ENCODE measurements at places on chromosomes 3 and 15.

DNA sequence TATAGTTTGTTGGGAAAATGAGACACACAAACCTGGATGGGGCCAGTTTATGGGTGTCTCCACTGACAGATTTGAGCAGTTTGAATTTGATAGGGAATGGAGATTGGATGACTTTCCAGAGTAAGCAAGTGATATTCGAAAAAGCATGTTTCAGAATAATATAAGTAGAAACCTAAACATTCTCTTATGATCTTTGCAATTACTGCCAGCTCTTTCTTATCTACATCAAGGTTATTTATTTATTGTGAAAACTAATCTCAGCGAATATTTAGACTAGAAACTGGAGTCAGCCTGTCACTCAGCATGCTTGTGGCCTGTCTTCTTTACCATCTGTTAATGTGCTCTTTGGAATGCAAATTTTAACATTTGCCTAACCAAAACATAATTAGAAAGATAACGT is 57.8 kb upstream of the SPPL2A start:
- DNase-seq = no peak

- no peak for DNase-seq
These were observed 25.7 kb downstream of the EEFSEC start for GRCh38 chr3:128178782-128179483.

DNA sequence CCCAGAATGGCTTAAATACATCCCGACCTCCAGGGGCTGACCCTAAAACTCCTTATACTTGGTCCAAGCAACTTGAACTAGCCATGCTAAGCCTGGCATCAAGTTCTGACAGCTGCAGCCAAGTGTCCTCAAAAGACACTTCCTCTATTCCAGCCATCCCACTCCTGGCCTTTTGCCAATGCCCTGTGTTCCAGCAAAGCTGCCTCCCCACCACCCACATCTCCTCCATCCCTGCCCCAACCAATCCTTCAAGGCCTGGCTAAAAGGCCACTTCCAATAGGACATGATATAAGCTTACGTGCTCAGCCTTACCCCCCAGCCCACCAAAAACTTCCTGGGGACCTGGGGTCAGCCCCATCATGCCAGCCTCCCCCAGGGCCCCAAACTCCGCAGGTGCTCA is 40.9 kb downstream of the SEMA3G start:
- DNase-seq = no peak

GRCh38 chr3:4508048-4508981 is 15.2 kb downstream of the ITPR1 start:
- DNase-seq = no peak

GRCh38 chr3:14823910-14824629 is 5.3 kb downstream of the FGD5 start:
- DNase-seq = no peak

- no peak for DNase-seq
These were observed 27.1 kb upstream of the CSPG4 start for GRCh38 chr15:75739791-75740190.

DNA sequence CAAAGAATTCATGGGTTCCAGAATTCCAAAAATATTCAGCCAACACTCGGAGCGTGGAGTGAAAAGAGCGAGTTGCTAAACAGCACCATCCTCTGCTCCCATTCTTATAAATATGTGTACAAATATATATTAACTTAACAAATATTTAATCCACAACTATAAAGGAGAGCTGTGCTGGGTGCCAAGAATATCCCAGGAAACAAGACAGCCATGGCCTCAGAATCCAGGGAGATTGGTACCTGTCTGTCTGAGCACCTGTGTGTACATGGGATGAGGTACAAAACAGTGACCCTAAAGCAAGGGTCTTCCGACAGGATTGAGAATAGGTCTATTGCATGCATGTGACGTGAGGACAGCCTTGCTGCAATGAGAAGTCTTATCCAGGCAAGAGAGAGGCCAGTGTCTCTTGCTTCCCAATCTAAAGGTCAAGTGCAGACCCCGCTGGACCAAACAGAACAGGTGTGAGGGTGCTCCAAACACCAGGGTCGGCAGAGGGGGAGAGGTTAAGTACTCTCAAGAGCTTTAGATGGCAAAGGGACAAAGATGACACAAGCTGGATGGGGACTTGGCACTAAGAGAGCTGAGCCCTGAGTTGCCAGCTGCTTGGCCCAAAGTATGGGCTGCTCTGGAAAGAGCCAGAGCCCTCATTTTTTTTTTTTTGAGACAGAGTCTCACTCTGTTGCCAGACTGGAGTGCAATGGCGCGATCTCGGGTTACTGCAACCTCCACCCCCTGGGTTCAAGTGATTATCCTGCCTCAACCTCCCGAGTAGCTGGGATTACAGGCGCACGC is 36.2 kb downstream of the HOMER2 start:
- DNase-seq = no peak

DNA sequence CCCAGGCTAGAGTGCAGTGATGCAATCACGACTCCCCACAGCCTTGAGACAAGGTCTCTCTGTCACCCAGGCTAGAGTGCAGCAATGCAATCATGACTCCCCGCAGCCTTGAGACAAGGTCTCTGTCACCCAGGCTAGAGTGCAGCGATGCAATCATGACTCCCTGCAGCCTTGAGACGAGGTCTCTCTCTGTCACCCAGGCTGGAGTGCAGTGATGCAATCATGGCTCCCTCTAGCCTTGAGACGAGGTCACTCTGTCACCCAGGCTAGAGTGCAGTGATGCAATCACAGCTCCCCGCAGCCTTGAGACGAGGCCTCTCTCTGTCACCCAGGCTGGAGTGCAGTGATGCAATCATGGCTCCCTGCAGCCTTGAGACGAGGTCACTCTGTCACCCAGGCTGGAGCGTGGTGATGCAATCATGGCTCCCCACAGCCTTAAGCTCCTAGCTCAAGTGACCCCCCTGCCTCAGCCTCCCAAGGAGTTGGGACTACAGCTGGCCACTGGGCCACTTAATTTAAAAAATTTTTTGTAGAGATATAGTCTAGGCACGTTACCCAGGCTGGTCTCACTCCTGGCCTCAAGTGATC is 26.1 kb downstream of the TFRC start:
- no peak for DNase-seq

Data from stimulated activated CD8-positive, alpha-beta memory T cell treated with anti-CD3 and anti-CD28 coated beads, Interleukin-15, amount 100 ng/mL, for 24 hours (primary cell).